ENCODE measurements at places on chromosomes 12 and 14. TPM values are rescaled to one million over a fixed set of nuclear protein-coding genes. Genes with fewer than 3 reads are reported as not detected.

GRCh38 chr12:77102691-77103090, 37.3 kb upstream of the E2F7 start:
- DNase-seq, result no peak

- DNase-seq, result no peak
Observed at GRCh38 chr14:79325071-79325470, 886.2 kb downstream of the DIO2 start.

DNA sequence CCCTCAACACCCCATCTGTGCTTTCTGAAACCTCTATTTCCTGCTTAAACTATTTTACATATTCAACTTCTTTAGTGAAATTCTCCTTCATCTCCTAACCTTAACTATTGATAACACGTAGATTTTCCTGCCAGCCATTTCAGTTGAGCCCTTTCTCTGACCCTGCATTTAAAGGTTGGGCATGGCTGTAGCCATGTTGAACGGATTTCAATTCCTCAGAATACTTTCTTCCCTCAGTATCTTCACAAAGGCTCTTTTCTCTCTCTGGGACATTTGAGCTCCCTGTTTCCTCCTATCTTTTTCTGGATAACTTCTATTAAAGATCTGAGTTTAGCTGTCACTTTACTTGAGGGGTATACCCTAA, 1.2 kb downstream of the PPHLN1 start:
- DNase-seq, result no peak

PHLDA1 gene
- polyA plus RNA-seq, result 0.73 TPM

NOVA1 gene
- 0.73 TPM for polyA plus RNA-seq

- no peak for DNase-seq
Observed at GRCh38 chr12:18502422-18502968, 235.3 kb downstream of the PLCZ1 start.

GRCh38 chr14:33799705-33800570, 150.9 kb downstream of the EGLN3 start:
- no peak for DNase-seq

DNA sequence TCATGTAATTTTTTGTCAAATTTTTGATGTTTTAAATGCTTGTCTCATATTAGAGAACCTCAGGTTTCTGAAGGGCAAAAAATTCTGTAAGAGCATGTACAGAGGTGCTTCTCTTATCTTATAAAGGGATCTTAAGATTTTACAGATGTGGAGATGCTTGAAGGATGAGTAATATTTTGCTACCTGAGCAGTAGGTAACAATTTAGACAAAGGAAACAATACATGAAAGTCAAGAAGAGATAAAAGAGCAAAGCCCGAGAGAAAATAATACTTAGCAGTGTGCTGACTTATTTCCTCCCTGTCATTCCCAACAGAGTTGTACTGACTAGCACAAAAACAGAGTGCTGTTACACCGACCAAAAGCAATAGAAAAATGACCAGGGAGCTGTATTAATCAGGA, 98.1 kb upstream of the PTPRR start:
- no peak for DNase-seq

GRCh38 chr12:53603196-53603595, 23.0 kb downstream of the ATF7 start:
- no peak for DNase-seq

ASCL4 gene
- not detected for polyA plus RNA-seq

MYH7 gene
- polyA plus RNA-seq, result 1,035 TPM

GRCh38 chr12:94875525-94875924, 128.0 kb downstream of the NDUFA12 start:
- DNase-seq, result no peak

DNA sequence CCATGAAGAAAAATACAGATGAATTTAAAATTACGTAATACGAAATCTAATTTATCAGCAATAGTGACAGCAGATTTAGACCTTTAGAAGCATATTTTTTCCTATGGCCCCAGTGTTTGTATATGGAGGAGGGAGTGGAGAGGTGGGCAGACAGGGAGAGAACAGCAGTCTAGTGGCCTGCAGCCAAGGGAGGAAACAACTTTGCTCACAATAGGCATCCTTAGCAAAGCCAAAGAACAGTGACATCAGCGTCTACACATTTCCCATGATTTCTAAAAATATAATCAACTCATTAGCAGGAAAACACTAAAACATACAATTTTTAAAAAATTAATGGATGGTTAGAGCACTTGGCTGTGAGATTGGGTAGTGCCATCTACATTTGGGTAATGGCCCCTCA, 622.6 kb upstream of the ATP2B1 start:
- DNase-seq, result no peak

DNA sequence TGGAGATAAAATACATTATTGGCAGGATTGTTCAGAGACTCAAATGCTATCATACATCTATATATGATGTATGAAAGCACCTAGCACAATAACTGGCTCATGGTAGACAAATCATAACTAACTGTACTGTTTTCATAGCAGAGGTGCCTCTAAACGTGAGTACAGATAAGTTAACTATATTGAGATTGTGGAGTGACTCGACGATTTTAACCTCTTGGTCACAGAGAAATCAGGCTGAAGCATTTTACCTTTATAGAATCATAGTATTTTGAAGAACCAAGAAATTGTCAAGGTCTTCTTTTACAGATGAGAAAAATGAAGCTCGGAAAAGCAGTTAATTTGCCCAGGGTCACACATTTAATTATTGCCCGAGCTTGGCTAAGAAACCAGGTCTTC, 666 bp upstream of the DERA start:
- no peak for DNase-seq

SIX6 gene
- polyA plus RNA-seq, result not detected

- DNase-seq, result no peak
Observed at GRCh38 chr14:59123975-59124374, 64.5 kb upstream of the DAAM1 start.

IGFBP6 gene
- 27.0 TPM for polyA plus RNA-seq

- no peak for DNase-seq
Observed at GRCh38 chr12:62697893-62698292, 231.3 kb downstream of the MON2 start.

GRCh38 chr14:97625477-97625876, 828.3 kb downstream of the VRK1 start:
- DNase-seq, result no peak

Measured in psoas muscle (tissue), 8 donors.